A673 (cell line): ENCODE measurements at places on chromosomes 5 and 9. TPM values are rescaled to one million over a fixed set of nuclear protein-coding genes. Genes with fewer than 3 reads are reported as not detected.
A peak's percentile ranks its signal among the peaks of the same experiment; 100 is the strongest.

- no peak for DNase-seq
These were observed 29.7 kb upstream of the PANK3 start for GRCh38 chr5:168608821-168609220.

GRCh38 chr5:81759632-81760005 is 8.7 kb upstream of the SSBP2 start:
- DNase-seq, result peak; percentile 75

The RPL12 gene
- 1,114 and 1,120 TPM in 2 replicates for total RNA-seq

- DNase-seq, result no peak
These were observed 20.8 kb downstream of the GABBR2 start for GRCh38 chr9:98687911-98688310.

The PCDHB9 gene
- total RNA-seq, result 5.6 and 7.9 TPM in 2 replicates

GRCh38 chr5:106288979-106289378 is 1381.8 kb downstream of the EFNA5 start:
- no peak for DNase-seq

DNA sequence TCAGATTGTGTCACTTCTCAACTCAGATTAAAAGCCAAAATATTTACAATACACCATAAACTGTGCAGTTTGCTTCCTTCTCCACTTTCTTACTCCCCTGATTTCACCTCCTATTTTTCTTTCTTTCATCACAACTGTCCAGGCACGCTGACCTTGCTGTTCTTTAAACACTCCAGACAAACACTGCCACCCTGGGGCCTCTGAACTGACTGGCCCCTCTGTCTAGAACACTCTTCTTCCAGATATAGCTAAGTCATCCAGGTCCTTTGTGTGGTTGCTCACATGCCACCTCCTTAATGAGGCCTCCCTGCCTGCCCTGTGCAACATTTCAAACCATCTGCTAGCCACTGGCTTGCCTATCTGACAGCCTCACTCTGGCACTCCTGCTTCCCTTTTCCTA is 46.6 kb downstream of the ATG10 start:
- DNase-seq, result no peak

GRCh38 chr5:42666869-42667268 is 89.7 kb upstream of the CCDC152 start:
- DNase-seq, result no peak

The CYLC2 gene
- not detected in 2 replicates for total RNA-seq

GRCh38 chr9:72257814-72258213 is 107.2 kb downstream of the ZFAND5 start:
- no peak for DNase-seq

- DNase-seq, result no peak
These were observed 2.0 kb upstream of the FOXB2 start for GRCh38 chr9:77017505-77017894.

The EGFL7 gene
- 79.5 and 98.5 TPM in 2 replicates for total RNA-seq

DNA sequence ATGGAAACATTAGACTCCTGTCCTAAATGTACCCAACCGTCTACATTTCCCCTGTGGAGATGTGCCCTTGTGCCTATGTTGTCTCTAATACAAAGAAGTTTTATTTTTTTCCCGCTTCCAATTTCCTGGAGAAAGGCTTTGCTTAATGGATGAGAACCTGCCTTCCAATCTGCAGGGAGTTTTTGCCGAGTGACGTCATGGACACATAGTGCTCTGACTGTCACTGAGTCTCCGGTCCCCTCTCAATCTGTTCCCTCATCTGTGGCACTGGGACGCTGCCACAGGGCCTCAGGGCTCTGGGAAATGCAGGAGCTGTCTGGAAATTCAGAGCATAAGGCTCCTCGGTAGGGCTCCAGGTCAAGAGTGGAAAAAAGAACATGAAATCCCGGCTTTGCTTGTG is 144.8 kb downstream of the PDZD2 start:
- no peak for DNase-seq

GRCh38 chr9:137682428-137683105 is 63.8 kb downstream of the EHMT1 start:
- DNase-seq, result no peak

- no peak for DNase-seq
These were observed 196.4 kb downstream of the TLE4 start for GRCh38 chr9:79768194-79768593.

The ADAMTS12 gene
- 0.76 and 0.84 TPM in 2 replicates for total RNA-seq

DNA sequence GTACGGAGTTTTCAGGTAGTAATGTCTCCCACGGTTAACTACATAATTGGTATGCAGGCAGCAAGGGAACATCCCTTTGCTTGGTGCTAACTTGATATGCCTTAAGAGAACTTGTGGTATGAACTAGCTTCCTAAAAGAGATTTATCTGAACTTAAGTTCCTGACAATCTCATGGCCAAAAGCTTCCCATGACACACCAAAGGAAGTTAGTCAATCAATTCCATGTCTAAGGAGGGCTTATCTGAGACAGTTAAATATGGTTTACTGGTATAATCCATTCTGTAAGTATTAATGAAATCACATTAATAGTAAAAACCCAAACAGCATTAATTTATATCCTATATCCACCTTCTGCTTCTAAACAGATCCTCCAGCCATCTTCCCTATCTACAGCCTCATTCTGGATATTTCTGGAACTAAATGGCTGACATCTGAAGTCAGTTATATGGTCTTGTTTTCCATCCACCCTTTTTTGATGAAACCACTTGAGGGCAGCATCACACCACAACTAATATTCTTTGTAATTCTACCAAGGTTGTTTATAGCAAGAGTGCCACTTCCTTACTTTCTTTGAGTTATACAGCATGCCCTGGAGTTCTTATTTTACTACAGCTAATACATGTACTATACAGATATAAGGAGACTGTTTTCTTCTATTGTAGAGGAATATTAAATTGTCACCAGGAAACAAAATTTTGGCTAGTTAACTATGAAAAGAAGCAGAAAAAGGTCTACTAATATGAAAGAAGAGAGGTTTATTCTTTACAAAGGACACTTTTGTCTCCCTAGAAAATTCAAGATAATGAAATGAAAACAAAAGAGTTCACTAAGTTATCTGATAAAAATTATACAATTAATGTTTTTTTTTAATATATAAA is 34.7 kb downstream of the SHOC1 start:
- peak; percentile 85 for DNase-seq
